ENCODE measurements at places on chromosomes 12 and 14.

- DNase-seq = no peak
Observed at GRCh38 chr12:94165138-94165537, 16.8 kb downstream of the PLXNC1 start.

DNA sequence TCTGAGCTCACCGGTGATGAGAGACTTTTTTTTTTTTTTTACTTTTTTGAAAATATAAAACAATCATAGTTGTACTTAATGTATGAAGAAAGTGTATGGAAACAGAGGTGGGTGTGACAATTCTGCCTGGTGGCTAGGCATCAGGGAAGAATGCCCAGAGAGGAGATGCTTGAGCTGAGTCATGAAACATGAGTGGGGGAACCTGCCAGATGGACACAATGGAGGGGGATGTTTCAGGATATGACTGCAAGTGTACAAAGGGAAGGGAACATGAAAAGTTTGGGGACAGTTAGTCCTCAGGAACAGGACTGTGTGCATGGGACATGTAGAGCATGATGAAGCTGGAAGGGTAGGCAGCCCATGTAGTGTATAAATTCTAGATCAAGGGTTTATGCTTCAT lies 274.2 kb upstream of the E2F7 start:
- DNase-seq = no peak

GRCh38 chr14:57979376-57980048 lies 113.6 kb upstream of the SLC35F4 start:
- no peak for DNase-seq

- no peak for DNase-seq
Observed at GRCh38 chr12:52063082-52063924, 6.5 kb upstream of the ATG101 start.

- no peak for DNase-seq
Observed at GRCh38 chr12:40444174-40444573, 219.4 kb downstream of the LRRK2 start.

DNA sequence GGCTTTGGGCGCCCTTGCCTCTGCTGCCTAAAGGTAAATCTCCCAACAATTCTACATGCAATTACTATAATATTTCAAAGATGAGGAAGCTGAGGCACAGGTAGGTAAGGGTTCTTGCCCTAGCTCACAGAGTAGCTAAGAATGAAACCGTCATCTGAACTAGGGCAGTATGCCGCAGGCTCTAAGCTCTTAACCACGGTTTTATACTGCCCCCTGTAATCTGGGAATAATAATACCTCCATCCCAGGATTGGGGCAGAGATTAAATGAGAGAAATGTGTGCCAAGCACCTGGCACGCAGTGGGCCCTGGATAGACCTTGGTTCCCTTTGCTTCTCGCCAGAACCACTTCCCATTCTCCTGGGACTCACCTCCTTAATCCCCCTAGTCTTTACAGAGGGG lies 1.5 kb upstream of the HRK start:
- DNase-seq = no peak

DNA sequence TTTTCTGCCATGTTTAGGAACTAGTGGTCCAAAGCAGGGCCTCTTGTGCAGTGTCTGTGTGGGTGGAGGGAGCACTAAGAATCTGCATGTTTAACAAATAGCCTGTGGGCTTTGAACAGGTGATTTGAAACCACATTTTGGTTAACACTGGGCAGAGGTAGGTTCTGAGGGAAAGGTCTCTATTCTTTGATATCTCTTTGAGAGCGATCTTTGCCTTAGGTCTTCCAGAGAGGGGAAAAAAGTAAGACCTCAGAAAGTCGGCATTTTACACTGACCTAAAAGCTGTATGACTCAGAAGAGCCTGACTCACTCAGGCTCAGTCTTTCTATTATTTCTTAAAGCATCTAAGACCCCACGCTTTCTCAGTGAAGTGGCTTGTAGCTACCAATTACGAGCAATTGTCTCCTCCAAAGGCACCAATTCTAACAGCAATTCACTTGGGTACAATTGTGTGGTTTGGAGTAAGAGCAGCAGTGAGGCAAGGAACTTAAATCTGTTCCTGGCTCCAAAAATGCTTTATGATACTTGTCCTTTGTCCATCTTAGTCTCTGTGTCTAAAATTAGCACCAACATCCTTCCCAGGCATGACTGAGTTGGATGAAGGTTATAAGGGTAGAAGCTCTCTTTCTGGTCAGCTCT lies 8.8 kb downstream of the EIF2B2 start:
- peak; percentile 17 for DNase-seq

- no peak for DNase-seq
Observed at GRCh38 chr14:105161964-105162668, 6.5 kb downstream of the JAG2 start.
